ENCODE measurements at places on chromosomes 13 and 19.

DNA sequence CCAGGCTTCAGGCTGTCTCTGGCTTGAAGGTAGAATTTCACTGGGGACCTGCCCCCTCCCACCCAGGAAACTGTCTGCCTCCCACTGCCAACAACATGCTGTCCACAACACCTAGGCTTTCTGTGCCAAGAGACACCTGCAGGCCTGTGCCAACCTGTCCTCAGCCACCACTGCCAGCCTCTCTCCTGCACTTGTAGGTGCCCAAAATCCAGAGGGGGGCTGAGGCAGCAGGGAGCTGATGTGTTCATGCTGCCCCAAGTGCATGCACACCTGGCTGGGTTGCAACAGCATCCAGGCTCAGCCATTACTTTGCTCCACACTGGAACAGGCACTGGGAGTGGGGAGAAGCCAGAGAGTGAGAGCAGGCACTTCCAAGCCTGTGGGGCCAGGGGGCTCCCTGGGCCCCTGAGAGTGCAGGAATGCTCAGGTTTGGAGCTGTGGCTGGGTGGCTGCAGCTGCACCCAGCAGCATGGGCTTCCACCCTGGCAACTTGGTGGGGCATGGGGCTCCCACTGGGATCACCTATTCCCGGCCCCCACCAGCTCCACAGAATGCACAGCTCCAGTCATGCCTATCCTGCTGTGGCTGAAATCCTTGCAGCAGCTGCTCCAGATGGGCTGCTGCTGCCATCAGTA lies 218.1 kb upstream of the OBI1 start:
- DNase-seq, result no peak

DNA sequence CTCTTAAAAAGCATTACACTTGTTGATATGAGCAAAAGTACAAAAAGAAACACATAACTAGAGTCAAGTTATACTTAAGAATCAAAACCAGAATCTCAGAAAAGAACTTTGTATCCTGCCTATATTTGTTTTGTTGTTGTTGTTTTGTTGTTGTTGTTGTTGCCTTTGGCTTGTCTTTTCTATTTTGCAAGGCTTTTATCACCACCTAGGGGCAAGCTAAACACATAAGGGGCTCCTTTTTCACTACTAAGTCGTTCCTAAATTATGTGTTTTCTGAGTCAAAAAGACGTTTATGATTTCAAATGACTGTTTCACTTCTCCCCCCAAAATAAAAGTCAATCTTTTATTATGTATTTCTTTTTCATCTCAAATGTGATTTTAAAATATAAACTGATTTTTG lies 250.2 kb downstream of the RBM26 start:
- DNase-seq, result no peak

DNA sequence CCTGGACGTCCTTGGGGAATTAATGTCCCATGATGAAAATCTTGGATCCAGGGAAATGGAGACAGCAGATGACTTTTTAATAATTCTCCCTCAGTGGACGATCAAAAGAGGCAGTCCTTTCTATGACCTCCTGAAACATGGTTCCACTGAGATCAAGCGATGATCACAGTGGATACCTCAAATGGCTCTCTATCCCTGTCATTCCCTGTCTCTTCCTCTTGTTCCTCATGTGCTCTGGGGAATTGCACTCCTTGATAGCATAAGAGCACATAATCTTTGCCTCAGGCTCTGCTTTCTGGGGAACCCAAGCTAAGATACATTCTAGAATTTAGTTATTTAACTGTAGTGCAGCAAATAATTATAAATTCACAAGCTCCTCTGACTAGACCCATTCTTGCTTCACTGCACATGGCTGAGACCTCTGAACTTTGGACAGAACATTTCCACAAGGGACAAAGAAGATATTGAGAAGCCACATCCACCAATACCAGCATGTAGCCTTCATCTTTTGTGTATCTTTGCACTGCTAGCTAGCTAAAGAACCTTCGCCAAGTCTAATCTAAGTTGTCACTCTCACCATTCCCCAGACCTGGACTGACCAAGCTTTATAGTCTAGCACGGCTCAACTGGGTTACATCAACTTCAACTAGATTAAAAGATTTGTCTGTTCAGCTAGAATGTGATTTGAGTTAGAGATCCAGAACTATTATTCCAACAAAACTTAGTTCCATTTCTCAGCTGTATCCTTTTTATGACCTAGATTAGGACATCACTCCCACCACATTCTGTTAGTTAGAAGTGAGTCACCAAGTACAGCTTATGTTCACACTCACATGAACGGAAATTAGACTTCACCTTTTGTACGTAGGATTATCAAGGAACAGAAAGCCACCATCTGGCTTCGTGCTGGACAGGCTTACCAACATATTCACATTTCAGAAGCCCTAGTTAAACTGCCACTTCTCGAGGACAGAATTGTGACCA lies 142.7 kb downstream of the SUCLA2 start:
- DNase-seq, result no peak

- DNase-seq, result no peak
Observed at GRCh38 chr13:61202042-61202441, 213.6 kb downstream of the PCDH20 start.

DNA sequence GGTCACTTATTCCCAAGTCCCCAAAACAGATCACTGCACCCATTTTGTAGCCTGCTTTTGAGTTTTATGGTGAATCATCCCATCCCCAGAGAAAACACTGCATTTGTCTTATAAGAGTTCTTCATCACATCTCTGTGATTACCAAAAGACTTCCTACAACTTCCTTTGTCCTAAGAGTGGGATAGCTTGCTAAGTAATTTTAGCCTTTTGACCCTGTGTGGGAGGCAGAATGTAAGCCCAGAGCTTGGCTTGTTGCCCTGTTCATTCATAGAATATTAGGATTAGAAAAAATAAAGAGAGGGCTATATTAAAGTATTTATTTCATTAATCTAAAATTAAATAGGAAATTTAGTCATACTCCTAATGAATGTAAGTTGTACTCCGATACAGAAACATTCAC lies 213.3 kb downstream of the MZT1 start:
- no peak for DNase-seq
